Fibroblast of pulmonary artery (primary cell): ENCODE measurements at places on chromosomes 13 and 19.

DNA sequence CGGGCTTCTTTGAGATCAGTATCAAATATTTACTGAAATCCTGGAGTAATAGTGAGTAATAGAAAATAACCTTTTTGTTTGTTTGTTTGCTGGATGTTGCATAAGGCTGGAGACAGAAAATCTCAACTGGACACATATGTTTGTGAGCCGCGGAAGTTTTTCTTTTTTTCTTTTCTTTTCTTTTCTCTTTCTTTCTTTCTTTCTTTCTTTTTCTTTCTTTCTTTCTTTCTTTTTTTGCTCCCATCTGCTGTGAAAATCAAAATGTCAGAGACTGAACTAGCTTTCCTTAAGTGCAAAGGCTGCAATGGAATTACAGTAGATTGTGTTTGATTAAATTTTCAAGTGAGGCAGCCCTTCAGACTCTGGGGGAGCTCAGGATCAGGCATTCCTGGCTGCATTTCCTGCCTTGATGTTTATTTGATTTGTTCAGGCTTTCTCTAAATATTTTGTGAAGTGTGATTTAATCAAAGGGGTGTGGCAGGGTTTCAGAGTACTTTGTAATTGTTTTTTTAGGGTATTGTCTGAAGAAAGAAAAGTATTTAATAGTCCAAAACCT is 319 bp downstream of the FRY start:
- DNase-seq: no peak

GRCh38 chr19:56153507-56153906 is 12.4 kb downstream of the ZNF444 start:
- no peak for DNase-seq

DNA sequence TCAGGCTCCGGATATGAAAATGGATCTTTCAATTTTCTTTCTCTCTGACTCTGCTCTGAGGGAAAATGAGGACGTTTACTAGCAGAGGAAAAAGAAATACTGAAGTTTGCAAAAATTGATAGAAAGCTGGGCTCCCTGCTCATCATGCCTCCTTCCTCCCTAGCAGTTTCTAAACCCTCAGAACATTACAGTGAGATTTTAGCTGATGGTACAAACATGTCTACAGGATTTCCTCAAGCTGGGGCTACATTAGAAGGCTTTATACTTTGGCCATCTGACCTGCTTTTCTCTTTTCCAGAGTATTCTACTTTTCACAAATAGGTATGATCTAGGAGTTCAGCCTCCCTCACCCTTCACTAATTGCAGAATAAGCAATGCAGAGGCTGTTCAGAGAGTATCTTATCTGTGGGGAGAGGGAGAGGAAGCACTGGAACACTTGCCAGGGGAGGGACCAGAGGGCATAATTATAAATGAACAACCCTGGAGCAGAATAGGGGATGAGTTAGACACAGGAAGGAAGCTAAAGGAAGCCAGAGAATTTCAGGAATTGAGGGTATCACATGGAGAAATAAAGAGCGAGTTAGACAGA is 30.0 kb downstream of the CEACAM1 start:
- no peak for DNase-seq

DNA sequence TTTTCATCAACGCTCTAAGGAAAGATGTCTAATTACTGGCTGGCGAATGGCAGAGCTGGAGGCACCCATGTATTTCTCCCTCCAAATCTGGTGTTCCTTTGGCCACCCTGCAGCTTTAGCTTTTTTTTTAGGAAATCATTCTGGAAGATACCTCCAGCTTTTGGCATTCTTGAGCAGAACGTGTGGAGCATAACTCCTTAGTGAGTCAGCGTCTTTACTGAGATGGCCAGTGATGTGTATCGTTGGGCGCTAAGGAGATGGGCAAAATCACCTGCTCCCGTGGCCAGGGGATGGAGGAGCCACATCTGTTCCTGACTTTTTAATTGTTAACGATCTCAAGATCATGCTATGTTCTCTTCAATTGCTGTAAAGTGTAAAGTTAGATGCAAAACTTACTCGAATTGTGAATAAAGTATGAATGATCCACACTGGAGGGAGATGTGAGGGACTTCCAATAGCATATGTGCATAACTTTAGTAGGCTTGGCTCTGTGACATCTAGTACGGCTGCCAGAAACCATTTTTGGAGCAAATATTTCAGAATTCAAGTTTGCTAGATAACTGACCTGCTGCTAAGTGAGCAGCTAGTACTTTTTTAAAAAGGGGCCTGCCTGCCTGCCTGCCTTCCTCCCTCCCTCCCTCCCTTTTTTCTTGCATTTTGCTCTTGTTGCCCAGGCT is 24.4 kb upstream of the C1QTNF9 start:
- no peak for DNase-seq

- DNase-seq: no peak
Observed at GRCh38 chr19:33419788-33420130, 46.2 kb downstream of the CEBPG start.

DNA sequence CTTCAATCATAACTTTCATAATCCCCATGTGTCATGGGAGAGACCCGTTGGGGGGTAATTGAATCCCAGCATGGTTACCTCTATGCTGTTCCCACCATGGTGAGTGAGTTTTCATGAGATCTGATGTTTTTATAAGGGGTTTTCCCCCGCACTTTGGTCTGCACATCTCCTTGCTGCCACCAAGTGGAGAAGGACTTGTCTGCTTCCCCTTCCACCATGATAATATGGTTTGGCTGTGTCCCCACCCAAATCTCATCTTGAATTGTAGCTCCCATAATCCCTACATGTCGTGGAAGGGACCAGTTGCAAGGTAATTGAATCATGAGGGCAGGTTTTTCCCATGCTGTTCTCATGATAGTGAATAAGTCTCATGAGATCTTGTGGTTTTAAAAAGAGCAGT is 524.9 kb downstream of the SLITRK5 start:
- DNase-seq: no peak

- DNase-seq: no peak
Observed at GRCh38 chr19:6413291-6413690, 11.3 kb downstream of the KHSRP start.

- no peak for DNase-seq
Observed at GRCh38 chr19:16127080-16127479, 15.4 kb downstream of the RAB8A start.

DNA sequence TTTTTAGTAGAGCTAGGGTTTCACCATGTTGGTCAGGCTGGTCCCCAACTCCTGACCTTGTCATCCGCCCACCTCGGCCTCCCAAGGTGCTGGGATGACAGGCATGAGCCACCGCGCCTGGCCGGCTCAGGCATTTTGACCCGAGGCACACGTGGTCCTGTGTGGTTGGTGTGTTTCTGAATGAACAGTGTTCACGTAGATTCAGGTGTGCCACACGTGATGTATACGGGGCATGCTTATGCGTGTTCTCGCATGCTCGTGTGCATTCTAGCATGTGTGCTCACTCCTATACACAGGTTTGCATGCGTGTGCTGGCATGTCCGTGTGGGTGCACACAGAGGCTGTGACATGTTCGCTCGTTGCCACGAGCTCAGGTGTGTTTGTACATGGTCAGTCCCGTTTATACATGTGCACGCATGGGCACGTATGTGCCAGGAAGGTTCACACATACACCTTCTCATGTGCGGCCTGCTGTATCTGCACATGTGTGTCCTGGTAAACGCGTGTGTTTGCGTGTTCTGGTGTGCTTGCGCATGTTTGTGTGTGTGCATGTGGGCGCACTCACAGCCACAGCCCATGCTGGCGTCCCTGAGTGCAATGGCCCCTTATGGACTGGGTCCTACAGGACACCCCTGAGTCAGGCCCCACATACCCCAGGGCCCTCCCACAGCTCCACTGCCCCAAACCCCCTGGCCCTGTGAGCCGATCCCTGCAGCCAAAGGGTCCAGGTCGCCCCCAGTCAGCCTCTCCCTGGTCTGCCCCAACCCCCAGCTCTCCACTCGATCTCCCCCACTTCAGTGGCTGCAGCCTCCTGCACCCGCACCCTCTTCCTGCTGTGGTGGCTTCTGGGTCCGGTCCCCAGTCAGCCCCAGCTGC is 20.6 kb upstream of the TCF3 start:
- DNase-seq: no peak

GRCh38 chr13:60893801-60894200 is 496.8 kb downstream of the TDRD3 start:
- no peak for DNase-seq

GRCh38 chr13:86725105-86725504 is 925.9 kb upstream of the SLITRK6 start:
- no peak for DNase-seq

GRCh38 chr13:79442221-79442620 is 36.2 kb upstream of the RBM26 start:
- DNase-seq: no peak

GRCh38 chr13:26498656-26499601 is 58.6 kb upstream of the WASF3 start:
- DNase-seq: peak; percentile 14

DNA sequence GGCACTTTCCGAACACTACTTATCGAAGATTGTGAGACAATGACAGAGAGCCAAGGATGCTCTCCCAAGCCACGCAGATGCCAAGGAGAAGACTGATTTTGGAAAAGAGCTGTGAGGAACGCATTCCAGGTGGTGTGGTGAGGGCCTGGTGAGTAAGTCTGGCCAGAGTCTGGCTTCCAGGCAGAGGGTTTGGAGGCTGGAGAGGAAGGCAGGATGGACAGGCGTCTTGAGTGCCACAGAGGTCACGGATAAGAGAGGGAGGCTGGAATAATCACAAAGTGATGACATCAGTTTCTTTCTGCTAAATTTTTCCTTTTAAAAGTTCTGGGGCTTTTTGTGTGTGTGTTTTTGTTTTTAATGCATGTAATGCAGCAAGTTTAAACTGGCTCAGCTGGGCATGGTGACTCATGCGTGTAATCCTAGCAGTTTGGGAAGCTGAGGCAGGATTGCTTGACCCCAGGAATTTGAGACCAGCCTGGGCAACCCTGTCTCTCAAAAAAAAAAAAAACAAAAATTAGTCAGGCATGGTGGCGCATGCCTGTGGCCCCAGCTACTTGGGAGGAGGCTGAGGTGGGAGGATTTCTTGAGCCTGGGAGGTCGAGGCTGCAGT is 235.1 kb downstream of the NALCN start:
- no peak for DNase-seq

DNA sequence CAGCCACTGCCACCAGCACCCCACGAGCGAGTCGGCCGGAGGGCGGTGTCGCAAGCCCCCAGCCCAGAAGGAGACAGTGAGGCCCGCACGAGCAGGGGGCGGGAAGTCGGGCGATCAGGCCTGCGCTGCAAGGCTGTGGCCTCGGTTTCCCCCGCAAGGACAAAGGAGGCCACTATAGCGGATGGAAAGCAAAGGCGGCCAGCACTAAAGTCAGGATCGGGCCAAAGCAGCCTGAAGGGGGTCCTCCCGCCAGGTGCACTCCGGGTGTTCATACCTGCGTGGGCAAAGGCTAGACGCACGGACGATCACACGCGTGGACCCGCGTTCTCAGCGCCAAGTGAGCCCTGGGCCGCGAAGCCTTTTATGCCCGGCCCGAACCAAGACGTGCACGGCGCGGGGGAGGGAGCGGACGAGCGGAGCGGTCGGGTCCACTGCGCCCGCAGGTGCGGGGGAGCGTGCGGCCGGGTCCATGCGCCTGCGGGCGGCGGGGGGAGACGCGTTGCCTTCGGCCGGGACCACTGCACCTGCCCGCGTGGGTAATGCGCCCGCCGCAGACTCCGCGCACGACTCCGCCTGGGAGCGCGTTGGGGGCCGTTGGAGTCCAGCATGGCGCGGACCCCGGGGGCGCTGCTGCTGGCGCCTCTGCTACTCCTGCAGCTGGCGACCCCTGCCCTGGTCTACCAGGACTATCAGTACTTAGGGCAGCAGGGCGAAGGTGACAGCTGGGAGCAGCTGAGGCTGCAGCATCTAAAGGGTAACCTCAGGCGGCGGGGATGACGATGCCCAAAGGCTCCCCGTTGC is at the start of the genes PRDX2 and THSD8:
TSS of gene PRDX2 (minus strand) at position 335 of the 801 bp plus-strand sequence. CDS start 539 bp downstream, outside the sequence.
TSS of gene THSD8 (plus strand) at position 604 of the 801 bp plus-strand sequence. CDS start at position 607, 3 bp downstream.
- DNase-seq: peak; percentile 80

DNA sequence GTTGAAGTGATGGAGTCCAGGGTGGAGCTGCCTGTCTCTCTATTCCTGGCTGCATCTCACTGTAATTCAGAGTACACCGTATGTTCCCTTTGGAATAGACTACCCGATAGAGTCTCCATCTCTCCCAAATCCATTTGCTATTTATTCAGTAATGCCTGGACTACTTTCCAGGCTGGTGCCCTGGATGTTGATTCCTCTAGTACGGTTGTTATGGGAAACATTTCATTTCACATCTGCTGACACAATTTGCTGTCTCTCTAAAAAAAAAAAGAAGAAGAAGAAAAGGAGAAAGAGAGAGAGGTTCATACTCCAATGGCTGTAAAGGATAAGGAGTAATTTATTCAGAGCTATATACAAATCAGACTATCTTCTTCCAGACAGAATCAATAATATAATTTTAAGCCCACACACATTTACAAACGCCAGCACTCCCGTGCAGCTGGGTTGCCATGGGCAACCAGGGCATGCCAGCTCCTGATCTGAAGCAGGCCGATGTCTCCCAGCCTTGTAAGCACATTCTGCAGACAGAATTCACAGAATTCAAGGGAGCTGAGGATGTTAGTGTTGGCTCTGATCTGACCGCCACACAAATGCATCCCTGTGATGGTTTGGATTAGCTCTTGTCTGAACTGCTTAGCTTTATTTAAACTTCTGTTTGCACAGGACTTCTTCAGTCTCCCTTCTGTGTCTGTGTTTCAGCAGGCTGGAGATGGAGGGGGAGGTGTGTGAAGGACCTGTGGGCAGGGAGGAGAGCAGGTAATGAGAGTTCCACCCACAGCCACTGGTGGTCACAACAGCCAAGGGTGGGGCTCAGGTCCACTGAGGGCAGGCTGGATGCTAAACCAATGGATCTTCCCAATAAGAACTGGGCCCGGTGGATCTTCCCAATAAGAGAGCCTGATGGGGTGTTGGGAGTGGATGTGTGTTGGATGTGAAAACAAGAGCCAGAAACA is 66.0 kb downstream of the TEX26 start:
- peak; percentile 25 for DNase-seq

DNA sequence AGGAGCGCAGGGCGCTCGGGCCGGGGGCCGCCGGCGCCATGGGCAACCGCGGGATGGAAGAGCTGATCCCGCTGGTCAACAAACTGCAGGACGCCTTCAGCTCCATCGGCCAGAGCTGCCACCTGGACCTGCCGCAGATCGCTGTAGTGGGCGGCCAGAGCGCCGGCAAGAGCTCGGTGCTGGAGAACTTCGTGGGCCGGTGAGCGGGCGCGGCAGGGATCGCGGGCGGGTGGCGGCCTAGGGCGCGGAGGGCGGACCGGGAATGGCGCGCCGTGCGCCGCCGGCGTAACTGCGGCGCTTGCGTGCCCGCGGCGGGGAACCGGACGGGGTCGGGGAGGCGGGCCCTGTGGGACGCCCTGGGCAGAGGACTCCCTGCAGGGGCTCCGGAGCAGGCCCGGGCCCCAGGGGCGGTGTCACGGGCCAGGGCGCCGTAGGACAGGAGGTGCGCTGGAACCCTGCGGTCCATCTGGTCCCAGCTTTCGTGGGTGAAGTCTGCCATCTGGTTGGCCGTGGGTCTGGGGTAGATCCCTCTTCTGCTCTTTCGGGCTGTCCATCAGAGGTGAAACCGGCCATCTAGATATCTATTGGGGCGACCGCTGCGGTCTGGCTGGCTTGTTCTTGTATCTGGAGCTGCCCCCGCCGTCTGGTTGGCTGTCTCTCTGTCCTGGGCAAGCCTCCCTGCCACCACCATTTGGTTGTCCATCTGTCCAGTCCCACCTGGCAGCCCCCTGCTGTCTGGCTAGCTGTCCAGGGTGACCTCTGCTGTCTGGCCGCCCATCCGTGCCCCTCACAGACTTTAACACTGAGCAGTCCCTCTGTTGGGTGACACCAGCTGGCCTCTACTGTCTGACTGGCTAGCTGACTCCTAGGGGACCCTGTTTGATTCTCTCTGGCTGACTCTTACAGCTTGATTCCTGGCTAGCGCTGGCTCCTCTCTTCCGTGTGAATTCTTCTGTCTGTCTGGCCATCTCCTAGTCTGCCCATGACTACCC is 622 bp downstream of the DNM2 start:
- peak; percentile 31 for DNase-seq

- no peak for DNase-seq
Observed at GRCh38 chr13:98761986-98762616, 9.6 kb upstream of the SLC15A1 start.
